Osteoblast (primary cell): ENCODE measurements at places on chromosomes 3 and 15. TPM values are rescaled to one million over a fixed set of nuclear protein-coding genes. Genes with fewer than 3 reads are reported as not detected.
A peak's percentile ranks its signal among the peaks of the same experiment; 100 is the strongest.

DNA sequence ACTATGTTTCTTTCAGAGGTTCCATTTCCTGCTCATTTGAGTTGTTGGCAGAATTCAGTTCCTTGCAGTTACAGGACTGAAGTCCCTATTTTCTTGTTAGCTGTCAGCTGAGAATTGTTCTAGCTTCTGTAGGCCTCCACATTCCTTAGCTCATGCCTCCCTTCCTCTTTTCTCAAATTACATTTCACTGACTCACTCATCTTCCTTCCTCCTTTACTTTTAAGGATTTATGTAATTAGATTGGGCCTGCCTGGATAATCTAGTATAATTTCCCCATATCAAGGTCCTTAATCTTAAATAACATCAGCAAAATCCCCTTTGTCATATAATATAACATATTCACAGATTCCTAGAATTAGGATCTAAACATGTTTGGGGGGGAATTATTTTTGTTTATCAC lies 40.6 kb upstream of the RBMS3 start:
- H3K4me3 ChIP-seq, result no peak overlapping the region
- no peak for DNase-seq
- no peak overlapping the region for H3K27ac ChIP-seq
- H3K36me3 ChIP-seq, result no peaks in the 10 kb centered on the region
- no peaks in the 10 kb centered on the region for H3K27me3 ChIP-seq
- peaks cover 12% of the 10 kb centered on the region for H3K4me1 ChIP-seq

DNA sequence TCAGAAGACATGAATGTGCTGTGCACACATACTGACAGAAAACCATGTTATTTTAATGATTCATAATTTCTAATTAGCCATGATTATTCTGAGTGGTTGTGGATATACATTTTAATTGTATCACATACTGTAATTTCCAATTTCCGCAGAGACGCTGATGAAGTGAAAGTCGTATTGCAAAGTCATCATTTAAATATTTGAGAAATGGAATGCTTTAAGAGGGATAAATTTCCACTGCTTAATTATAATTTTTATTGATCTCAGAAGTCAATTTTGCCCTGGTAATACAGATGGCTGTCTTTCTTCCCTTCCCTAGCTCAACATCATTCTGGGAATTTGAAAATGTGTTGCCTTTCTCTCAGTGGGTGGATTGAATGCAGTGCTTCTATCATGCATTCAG lies 819.3 kb downstream of the ROBO2 start:
- no peak overlapping the region for H3K4me3 ChIP-seq
- no peak overlapping the region for H3K27ac ChIP-seq
- no peaks in the 10 kb centered on the region for H3K36me3 ChIP-seq
- no peaks in the 10 kb centered on the region for H3K4me1 ChIP-seq
- no peaks in the 10 kb centered on the region for H3K27me3 ChIP-seq

DNA sequence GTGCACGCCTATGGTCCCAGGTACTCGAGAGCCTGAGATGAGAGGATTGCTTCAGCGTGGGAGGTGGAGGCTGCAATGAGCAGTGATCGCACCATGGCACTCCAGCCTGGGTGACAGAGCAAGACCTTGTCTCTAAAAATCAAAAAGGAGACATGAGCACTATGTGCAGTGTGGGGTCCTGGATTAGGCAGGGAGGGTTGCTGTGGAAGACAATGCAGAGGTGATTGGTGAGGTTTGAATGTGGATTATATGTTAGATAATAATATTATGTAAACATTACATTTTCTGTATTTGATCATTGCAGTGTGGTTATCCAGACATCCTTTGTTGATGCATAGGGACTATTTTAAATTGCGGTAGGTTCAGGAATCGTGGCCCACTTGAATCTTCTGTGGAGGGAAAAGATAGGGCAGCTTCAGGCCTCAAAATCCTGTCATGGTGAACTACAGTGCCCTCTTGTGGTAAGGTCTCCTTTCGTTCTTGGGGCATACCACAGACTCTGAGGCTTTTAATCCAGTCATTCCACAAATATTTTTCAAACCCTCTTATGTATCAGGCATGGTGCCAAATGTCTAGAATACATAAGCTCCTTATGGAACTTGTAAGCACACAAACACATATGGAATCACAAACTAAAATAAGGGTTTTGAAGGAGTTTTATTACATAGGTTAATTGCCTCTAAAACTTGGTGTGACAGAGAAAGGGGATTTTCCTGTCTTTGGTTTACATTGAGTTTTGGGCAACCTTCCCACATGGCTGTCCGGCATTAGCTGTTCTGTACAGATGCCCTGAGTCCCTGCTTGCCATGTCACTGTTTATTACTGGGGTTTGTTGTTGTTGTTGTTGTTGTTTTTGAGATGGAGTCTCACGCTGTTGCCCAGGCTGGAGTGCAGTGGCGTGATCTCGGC lies 37.7 kb downstream of the GPD1L start:
- H3K36me3 ChIP-seq, result no peaks in the 10 kb centered on the region
- no peak overlapping the region for H3K27ac ChIP-seq
- DNase-seq, result peak; percentile 89
- peaks cover 8% of the 10 kb centered on the region for H3K4me1 ChIP-seq

DNA sequence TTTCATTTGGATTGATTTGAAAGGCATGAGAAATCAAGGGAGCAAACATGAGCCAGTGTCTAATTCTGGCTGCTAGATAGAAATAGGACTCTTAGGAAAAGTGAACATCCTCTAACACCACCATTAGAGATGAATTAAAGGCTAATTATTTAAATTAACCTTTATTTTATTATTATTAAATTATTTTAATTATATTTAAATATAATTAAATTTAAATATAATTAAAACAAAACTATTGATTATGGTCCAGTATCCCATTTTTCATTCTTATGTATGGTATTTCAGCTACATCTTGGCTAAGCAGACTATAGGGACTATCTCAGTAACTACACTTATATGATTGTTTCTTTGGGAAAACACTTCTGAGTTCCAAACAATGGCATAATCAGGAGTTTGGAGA lies 904.8 kb downstream of the NAALADL2 start:
- H3K27ac ChIP-seq, result no peak overlapping the region
- no peaks in the 10 kb centered on the region for H3K36me3 ChIP-seq
- no peaks in the 10 kb centered on the region for H3K27me3 ChIP-seq
- H3K4me3 ChIP-seq, result no peak overlapping the region
- no peaks in the 10 kb centered on the region for H3K4me1 ChIP-seq

DNA sequence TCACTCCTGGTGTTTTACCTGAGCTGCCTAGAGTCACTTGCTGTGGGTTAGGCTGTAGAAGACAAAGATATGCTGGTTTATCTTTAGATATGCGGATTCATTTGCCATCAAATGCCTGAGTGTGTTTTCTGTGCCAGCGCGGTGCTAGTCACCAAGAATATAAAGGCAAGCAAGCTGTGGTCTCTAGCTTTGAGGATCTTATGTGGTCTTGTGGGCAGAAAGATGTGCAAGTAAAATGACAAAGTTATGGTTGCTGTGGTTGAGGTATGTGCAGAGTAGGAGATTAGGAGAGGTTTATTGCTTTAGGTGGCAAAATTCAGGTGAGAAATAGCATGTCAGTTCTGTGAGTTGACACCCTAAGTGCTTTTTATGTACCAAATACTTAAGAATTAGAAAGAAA lies 94.2 kb downstream of the CGNL1 start:
- H3K4me1 ChIP-seq, result no peaks in the 10 kb centered on the region
- no peak overlapping the region for H3K4me3 ChIP-seq
- H3K27me3 ChIP-seq, result peaks cover 27% of the 10 kb centered on the region
- no peak overlapping the region for H3K27ac ChIP-seq
- H3K36me3 ChIP-seq, result no peaks in the 10 kb centered on the region

DNA sequence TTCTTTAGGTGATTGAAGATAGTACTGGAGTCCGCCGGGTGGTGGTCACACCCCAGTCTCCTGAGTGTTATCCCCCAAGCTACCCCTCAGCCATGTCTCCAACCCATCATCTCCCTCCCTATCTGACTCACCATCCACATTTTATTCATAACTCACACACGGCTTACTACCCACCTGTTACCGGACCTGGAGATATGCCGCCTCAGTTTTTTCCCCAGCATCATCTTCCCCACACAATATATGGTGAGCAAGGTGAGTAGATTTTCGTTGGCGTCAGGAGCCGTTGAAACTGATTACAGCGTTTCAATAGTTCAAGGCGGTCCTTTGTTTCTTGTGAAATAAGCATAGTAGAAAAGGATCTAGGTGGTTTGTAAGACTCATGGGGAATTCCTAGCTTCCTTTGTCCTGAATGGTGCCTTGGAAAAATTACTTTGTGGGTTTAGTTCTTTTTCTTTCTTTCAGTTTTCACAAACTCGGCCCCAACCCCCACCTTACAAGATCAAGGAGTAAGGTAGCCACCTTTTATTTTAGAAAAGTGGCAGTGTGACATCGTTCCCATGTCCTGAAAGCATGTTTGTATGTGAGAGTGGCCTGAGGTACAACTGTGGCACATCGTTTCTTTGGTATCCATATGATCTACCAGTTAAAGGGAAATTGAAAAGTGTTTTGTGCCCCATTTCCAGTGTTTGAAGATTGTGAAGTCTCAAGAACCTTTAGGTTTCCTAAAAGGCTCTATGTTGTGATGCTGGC lies 200.6 kb downstream of the GHSR start:
- H3K27me3 ChIP-seq, result no peaks in the 10 kb centered on the region
- H3K4me1 ChIP-seq, result peaks cover 12% of the 10 kb centered on the region
- no peak for DNase-seq
- H3K4me3 ChIP-seq, result no peak overlapping the region
- peaks cover 34% of the 10 kb centered on the region for H3K36me3 ChIP-seq
- H3K27ac ChIP-seq, result peak overlapping the region; percentile 62

- H3K36me3 ChIP-seq, result no peaks in the 10 kb centered on the region
- no peaks in the 10 kb centered on the region for H3K27me3 ChIP-seq
- DNase-seq, result no peak
- H3K27ac ChIP-seq, result no peak overlapping the region
- H3K4me3 ChIP-seq, result no peak overlapping the region
Measured at GRCh38 chr15:47929138-47929803, 191.5 kb upstream of the SLC24A5 start.

DNA sequence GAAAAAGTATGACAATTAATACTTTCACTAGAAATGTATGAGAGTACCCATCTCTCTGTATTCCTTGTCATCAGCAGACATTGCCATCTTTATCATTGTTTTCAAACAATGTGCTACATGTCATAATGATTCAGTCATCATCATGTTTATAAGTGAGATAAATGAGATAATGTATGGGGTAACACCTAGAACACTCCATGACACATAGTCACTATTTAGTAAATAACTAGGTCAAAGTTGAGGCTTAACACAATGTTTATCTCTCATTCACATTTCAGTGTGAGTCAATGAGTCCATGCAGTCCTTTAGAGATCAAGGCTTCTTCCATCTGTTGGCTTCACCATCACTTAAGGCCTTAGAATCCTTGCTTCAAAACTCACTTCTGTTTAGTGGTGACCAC lies 70.0 kb downstream of the NLGN1 start:
- no peak overlapping the region for H3K27ac ChIP-seq
- no peak for DNase-seq
- H3K4me3 ChIP-seq, result no peak overlapping the region
- no peaks in the 10 kb centered on the region for H3K4me1 ChIP-seq

GRCh38 chr15:83671603-83672002 lies 17.7 kb downstream of the ADAMTSL3 start:
- H3K36me3 ChIP-seq, result no peaks in the 10 kb centered on the region
- H3K4me3 ChIP-seq, result no peak overlapping the region
- H3K4me1 ChIP-seq, result no peaks in the 10 kb centered on the region
- H3K27me3 ChIP-seq, result no peaks in the 10 kb centered on the region
- no peak overlapping the region for H3K27ac ChIP-seq

DNA sequence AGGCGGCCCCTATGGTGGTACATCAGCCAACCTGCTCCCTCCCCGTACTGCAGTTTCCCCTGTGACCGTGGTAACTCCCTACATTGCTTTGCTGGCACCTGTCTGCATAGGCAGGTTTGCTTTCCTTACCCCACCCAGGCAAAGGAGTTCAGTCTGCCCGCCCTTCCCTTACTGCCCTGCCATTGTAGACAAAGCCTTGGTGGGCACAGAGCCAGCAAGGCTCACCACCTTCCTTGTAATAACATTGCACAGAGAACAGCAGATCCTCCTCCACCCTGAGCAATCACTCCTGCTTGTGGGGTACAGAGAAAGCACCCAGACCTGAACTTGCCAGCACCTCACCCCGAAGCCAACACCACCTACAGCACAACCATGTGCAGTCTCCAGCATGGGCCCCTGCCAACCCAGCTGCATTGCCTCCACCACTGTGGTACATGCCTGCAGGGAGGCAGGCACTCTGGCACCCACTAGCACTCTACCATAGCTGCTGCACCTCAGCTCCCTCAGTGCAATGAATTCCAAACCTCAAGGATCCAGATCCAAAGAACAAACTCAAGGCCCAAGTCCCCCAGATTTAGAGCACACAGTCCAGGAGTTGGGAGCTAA lies 192.7 kb upstream of the KCNMB2 start:
- H3K27me3 ChIP-seq, result no peaks in the 10 kb centered on the region
- H3K36me3 ChIP-seq, result no peaks in the 10 kb centered on the region
- no peak overlapping the region for H3K4me3 ChIP-seq
- peaks cover 10% of the 10 kb centered on the region for H3K4me1 ChIP-seq
- no peak for DNase-seq

DNA sequence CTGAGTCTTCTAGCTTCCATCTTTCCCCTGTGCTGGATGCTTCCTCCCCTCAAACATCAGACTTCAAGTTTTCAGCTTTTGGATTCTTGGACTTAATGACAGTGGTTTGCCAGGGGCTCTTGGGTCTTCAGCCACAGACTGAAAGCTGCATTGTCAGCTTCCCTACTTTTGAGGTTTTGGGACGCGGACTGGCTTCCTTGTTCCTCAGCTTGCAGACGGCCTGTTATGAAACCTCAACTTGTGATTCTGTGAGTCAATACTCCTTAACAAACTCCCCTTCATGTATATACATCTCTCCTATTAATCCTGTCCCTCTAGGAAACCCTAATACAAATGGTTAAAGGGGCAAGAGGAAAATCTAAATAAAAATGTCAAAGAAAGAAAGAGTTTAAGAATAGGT lies 100.1 kb downstream of the ABI3BP start:
- H3K4me1 ChIP-seq, result peaks cover 22% of the 10 kb centered on the region
- H3K27me3 ChIP-seq, result no peaks in the 10 kb centered on the region
- peaks cover 14% of the 10 kb centered on the region for H3K36me3 ChIP-seq
- peak overlapping the region; percentile 43 for H3K27ac ChIP-seq

DNA sequence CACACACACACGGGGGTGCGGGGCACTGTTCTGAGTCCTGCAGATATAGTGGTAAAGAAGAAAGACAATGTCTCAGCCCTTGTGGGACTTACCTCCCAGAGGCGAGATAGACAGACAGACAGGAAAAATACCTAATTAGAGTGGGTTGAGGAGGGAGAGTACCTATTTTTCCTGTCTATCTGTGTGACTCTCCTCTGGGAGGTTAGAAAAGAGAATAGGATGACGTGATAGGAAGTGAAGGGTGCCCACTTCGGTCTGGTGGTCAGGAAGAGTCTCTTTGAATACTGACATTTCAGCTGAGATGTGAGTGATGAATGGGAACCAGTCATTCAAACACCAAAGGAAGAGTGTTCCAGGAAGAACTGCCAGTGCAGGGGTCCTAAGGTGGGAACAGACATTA lies 4.1 kb upstream of the APOD start:
- no peak overlapping the region for H3K4me3 ChIP-seq
- H3K36me3 ChIP-seq, result no peaks in the 10 kb centered on the region
- H3K4me1 ChIP-seq, result no peaks in the 10 kb centered on the region

The LMCD1 gene
- total RNA-seq, result 213 and 294 TPM in 2 replicates

The ACTC1 gene
- total RNA-seq, result not detected in 2 replicates

The GOLGA6B gene
- total RNA-seq, result not detected in 2 replicates

The GRM7 gene
- total RNA-seq, result not detected in 2 replicates

The GREM1 gene
- total RNA-seq, result 457 and 499 TPM in 2 replicates

The WDR72 gene
- total RNA-seq, result not detected in 2 replicates

The CCDC39 gene
- not detected in 2 replicates for total RNA-seq

The WWTR1 gene
- total RNA-seq, result 79.3 and 84.7 TPM in 2 replicates
